ENCODE measurements at places on chromosomes 5 and 9.

GRCh38 chr5:143207563-143208364 is 195.7 kb downstream of the NR3C1 start:
- no peak for DNase-seq

DNA sequence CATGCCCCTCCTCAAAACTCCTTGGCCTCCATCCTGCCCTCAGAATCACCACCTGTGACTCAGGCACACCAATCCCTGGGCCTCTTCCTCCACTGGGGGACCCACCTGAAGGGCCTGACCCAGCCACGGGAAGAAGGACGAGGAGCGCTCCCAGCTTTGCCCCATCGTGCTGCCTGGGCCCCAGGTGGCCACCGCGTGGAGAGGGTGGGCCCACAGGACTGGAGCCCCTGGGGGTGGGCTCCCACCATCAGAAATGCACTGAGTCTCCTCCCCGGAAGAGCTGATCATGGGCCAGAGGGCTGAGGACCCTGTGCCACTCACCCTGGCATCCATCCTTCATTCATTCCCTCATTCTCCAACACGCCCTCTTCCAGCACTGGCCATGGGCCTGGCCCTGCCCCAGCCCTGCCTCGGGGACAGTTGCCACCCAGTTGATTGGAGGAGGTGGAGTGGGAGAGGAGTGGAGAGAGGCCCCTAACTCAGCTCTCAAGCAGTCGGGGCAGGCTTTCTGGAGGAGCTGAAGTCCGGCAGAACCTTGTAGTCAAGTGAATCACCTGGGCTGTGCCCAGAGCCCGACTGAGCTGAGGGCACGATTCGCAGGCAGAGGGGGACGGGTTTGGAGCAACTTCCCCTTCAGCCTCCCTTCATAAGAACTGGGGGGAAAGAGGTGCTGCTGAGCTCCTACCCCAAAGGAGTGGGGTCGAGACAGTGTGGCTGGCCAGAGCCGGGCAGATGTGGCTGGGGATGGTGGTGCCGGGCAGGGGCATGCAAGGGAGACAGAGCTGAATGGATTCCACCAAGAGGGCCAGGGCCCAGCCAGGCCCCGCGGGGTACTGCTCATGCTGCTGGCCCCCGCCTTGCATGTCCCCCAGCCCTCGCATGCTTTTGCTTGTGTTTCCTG is 29.6 kb downstream of the DNM1 start:
- DNase-seq = no peak

DNA sequence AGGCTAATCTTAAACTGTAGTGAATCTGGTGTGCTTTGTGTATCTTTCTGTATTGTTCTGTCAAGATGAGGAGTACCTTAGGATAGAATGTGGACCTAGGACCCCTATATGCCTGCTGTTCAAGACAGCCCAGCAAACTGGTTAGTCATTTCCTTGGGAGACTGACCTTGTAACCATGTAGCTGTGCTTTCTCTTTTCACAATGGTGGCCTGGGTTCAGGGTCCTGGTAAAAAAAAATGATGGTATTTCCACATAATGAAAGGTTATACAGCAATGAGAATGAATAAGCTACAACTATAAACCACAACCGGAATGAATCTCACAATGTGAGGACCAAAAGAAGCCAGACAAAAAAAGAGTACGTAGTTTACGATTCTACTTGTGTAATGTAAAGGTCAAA is 36.4 kb upstream of the F2RL1 start:
- DNase-seq = no peak

- DNase-seq = no peak
Measured at GRCh38 chr5:150762211-150762610, 3.4 kb upstream of the DCTN4 start.

GRCh38 chr9:132424857-132425674 is 15.1 kb downstream of the CFAP77 start:
- DNase-seq = no peak

GRCh38 chr5:155189981-155190380 is 176.4 kb downstream of the KIF4B start:
- DNase-seq = no peak

- no peak for DNase-seq
Measured at GRCh38 chr5:96090215-96090614, 128.6 kb upstream of the ELL2 start.
